ENCODE measurements at places on chromosomes 3 and 15.
A peak's percentile ranks its signal among the peaks of the same experiment; 100 is the strongest.

GRCh38 chr3:183378545-183378944 lies 49.9 kb downstream of the MCF2L2 start:
- DNase-seq, result no peak

DNA sequence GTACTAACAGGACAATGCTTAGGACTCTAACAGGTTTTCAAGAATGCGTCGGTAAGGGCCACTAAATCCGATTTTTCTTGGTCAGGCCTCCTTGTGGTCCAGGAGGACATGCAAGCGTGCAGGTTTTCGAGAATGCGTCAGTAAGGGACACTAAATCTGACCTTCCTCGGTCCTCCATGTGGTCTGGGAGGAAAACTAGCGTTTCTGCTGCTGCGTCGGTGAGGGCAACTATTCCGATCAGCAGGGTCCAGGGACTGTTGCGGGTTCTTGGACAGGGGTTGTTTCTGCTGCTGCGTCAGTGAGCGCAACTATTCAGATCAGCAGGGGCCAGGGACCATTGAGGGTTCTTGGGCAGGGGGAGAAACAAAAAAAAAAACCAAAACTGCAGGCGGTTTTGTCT lies 7.8 kb upstream of the UBP1 start:
- DNase-seq, result no peak

DNA sequence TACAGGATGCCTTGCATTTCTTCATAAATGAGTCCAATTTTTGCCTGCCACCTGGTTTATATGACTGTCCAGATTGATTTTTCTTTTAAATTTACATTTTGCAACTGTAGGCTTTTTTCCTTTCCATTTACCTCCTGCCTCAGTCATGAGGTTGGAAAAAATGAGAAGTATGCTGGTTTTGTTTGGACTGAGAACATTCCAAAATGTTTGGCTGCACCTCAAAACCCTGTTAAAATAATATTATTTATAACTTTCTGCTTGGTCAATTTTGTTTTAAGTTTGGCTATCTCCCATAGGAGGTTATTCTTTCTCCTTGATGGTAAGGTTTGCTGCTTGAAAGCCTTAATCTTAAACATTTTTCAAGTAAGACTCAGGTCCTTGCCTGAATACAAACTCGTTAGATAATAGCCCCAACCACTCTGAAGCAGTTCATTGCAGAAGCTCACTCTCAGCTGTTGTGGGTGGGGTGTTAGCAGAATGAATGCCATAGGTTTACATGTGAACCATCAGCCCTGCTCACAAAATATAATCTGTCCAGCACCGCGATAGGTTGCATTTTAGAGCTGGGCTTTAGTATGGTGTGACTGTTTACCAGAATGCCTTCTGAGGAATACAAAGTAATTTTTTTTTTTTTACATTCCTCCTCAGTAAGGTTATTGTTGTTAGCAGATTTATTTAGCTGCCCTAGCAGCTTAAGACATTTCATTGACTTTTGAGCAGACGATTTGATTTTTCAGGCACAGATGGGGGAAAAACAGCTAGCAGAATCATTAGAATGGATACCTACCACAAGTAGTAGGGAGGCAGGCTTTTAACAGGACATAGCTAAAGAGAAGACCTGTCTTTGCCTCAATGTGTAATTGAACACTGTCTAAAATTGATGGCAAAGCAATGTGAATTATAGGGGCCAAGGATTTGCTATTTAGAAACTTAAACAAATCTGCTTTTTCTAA lies 630.8 kb upstream of the KCNMB2 start:
- no peak for DNase-seq

DNA sequence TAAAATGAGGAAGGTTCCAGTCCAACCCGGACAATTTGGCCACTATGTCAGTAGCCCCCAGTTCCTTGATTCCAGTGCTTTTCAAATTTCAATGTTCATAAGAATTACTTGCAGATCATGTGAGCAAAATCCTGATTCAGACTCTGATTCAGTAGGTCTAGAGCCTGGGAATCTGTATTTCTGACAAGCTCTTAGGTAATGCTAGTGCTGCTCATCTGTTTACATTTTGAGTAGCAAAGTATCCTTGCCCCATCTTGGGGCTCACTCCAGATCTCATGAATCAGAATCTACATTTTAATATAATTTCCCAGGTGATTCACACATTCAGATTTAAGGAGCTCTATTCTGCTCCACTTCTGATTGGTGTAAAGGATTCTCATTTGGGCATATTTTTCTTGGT lies 142.0 kb downstream of the NAALADL2 start:
- DNase-seq, result no peak

GRCh38 chr15:31392761-31393401 lies 66.2 kb downstream of the KLF13 start:
- no peak for DNase-seq

- no peak for DNase-seq
Measured at GRCh38 chr15:73296609-73297353, 72.0 kb downstream of the HCN4 start.

DNA sequence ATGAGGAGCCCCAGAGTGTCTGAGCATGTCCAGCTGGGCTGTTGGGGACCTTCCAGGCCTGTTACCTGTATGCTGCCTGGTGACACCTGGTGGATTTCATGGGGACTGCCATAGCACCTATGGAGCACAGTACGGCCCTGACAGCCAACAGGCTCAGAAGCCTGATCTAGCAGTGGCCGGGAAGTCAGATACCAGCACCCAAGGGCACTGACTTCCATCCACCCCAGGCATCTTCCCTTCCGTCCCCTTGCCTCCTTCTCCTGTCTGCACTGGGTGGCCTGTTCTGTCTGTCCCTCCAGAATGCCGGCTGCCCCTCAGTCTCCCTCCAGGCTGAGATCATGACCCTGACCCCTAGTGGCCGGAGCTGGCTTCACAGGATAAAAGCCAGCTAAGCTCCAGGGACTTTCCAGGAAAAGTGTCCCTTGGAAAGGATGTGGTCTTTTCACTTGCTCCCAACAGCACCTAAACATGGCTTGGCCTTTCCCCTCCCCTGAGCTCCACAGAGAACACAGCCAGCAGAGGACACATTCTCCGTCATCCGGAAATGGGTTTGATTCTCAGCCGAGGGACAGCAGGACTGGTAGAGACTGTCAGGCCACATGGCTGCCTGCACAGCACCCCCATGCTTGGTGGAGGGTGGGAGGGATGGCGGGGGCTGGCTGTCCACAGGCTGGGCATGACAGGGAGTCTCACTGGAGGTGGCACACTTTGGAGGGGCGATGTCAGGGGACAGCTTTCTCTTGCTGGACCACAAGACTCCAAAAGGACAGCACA lies 9.5 kb downstream of the RPS17 start:
- DNase-seq, result peak; percentile 78

DNA sequence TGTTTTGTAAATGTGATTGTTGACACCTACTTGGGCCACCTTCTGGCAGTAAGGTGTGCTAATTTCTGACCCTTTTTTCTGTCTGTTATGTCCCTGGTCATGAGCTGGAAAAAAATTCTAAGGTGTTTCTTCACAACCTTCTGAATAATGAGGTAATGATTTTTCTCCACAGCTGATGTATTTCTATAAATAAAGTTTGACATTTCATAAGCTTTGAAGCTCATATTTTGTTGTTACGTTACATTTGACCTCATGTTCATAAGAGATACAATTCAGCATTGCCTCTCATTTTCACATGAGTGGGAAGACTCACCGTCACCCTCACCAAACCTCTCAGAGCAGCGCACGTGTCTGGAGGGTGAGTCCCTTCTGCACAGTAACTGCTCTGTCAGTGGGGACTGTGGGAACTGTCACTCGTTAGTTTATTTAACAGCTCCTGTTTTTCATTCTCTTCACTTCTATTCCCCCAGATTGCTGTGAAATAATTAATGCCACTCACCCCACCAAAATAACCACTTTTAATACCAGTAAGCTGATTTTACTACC lies 140.9 kb downstream of the PLCL2 start:
- no peak for DNase-seq

GRCh38 chr15:78000091-78000926 lies 77.2 kb downstream of the TBC1D2B start:
- peak; percentile 73 for DNase-seq

- DNase-seq, result no peak
Measured at GRCh38 chr3:134296616-134297015, 46.0 kb upstream of the RYK start.

GRCh38 chr15:98556321-98556720 lies 92.0 kb upstream of the IGF1R start:
- DNase-seq, result no peak

DNA sequence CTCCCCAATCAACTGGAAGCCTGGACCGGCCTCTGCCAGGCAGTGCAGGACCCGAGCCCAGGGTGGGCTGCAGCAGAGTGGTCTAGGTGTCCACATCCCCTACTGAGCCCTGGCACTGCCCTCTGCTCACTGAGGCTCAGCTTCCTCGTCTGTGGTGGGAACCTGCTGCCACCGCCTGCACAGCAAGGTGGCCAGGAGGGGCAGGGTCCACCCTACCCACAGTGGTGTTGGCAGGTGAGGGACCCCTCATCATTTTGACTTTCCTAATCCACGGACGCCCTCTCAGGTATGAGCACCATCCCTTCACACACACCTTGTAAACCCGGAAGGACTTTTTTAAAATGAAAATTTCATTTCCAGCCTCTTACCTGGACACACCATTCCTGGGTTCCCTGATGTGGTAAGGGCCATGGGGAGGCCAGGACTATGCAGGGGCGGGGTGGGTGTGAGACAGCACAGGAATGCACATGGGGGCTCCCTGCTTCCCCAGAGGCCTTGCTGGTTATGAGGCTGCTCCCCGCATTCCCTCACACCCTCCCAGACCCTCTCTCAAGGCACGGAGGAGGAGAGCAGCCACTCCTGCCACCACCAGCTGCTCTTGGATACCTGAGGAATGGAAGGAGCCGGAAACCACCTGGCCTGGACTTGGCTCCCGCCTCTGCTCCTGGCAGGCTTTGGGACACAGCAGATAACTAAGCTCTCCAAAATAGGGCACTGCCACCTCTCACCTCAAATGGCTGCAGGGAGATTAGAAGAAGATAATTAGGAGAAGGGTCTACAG lies 185.9 kb upstream of the TPM1 start:
- no peak for DNase-seq

DNA sequence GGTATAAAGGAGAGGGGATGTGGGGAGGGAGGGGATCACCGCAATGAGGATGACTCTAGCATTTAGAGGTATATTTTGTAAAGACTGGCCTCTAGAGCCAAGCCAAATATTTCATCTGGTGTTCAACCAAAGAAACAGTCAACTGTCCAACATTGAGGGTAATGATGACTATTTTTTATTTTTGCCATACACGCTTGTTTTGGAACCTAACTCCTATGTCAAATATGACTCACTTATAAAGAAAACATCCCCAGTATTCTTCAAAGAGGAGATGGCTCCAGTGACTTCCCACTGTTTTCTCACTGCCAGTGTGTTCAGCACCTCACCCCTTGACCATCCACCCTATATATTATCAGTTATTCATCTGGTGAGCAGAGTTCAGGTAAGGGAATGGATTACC lies 77.3 kb downstream of the WNT5A start:
- no peak for DNase-seq

GRCh38 chr15:60251300-60252070 lies 146.3 kb downstream of the ANXA2 start:
- DNase-seq, result no peak

- DNase-seq, result no peak
Measured at GRCh38 chr3:23576379-23576959, 229.3 kb upstream of the UBE2E1 start.

- no peak for DNase-seq
Measured at GRCh38 chr3:182711261-182711683, 82.0 kb upstream of the ATP11B start.

DNA sequence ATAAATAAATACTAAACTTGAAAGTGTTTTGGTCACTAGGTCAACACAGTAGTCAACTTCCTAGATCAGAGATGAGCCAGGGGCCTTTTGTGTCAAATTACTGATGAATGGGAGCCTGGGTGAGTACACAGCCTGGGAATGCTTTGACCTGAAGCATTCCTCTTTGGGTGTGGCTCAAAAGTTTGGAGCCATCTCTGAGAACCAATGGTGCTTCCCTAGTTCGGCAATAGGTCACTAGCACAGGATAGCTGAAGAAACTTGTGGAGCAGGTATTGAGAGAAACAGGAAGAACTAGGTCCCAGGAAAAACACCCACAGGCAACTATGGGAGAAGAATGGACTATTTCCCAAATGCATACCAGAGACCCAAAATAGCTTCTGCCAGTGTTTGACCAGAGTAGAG lies 56.6 kb upstream of the PLXND1 start:
- no peak for DNase-seq

DNA sequence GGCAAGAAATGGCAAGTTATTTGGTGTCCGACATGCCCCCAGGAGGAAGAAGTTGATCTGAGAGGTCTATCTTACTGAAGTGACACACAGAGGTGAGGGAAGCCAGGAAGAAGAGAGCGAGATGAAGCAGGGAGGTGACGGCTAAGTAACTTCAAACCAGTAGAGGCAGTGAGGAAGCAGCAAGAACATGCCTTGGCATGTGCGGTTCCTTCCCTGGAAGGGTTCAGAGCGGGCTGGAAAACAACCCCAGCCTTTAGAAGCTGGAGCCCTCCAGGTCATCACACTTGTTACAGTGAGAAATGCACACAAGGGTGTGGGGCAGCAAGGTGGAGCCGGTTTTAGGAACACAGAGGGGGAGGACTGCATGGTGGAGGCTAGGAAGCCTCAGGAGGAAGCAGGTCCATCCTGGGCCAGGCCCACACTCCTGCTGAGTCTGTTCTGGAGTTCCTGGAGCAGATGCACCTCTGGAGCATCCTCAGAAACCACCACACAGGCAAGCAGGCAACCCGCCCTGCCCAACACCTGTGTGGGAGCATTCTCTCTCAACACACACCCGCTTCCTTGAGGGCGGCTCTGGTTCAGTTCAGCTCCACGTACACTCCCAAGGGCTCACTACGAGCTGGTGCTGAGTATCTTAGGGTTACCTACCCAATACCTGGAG lies 47.1 kb downstream of the POC1A start:
- DNase-seq, result no peak

DNA sequence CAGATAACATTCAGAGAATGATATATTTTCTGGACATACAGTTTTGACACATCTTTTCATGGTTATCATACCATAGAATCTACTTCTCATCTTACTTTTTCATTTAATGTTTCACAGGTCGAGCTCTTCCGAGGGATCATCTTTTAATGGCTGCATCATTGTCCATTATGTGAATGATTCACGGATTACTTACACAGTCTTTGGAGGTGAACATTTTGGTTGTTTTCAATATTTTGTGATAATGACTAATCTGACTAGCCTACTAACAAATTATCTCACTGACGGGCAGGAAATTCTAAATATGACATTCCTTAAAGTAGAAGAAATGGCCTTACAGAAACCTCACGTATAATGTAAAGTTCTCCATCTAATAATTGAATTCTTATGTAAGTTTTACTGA lies 209.1 kb upstream of the STRIT1 start:
- no peak for DNase-seq

DNA sequence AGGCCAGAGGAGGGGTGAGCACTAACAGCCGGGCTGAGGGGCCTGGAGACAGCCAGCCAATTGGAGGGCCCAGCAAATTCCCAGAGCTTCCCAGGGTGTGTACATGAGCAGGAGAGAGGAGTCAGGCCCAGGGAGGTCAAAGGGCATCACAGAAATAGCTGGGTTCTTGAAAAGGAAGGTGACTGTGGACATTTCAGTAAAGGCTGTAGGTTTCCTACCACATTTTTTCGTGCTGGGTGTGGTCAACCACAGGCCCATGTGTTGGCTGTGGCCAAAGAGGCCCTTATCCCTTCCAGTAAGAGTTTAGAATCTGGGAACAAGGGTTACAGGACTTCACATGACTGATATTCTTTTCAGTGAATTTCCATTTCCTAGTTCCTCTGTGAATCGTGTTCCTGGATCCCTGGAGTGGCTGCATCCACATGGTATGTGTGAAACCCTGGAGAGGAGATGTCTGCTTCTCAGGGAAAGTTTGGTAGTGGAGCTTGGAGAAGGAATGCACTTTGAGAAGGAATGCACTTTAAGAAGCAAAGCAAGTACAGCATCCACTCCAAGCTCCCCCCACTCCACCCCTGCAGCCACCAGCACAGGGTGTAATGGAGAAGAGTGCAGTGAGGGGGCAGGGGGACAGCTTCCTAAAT lies 73.2 kb upstream of the HEG1 start:
- DNase-seq, result no peak

Measured in liver (tissue), 10 donors.